ENCODE measurements at places on chromosomes 12 and 14. TPM values are rescaled to one million over a fixed set of nuclear protein-coding genes. Genes with fewer than 3 reads are reported as not detected.

Gene AGAP2
- polyA plus RNA-seq = 0.48 TPM

Gene ZNF385A
- polyA plus RNA-seq = 12.1 TPM

Gene PHETA1
- not detected for polyA plus RNA-seq

Gene LRP1-AS
- polyA plus RNA-seq = not detected

Gene KRT85
- polyA plus RNA-seq = not detected

Gene MYF6
- polyA plus RNA-seq = not detected

Gene HOXC13
- polyA plus RNA-seq = not detected

Gene RAD51AP1
- 6.7 TPM for polyA plus RNA-seq

Gene TSPAN19
- 5.3 TPM for polyA plus RNA-seq

Gene OR6C2
- not detected for polyA plus RNA-seq

Gene VRTN
- polyA plus RNA-seq = not detected

Gene KRT2
- not detected for polyA plus RNA-seq

Gene LYZ
- not detected for polyA plus RNA-seq

Gene GTF2H3
- 17.2 TPM for polyA plus RNA-seq

Gene PAPLN
- not detected for polyA plus RNA-seq

Gene BHLHE41
- polyA plus RNA-seq = 23.3 TPM

Gene SERPINA10
- polyA plus RNA-seq = 1.7 TPM

Gene OR4E2
- polyA plus RNA-seq = not detected

Gene WNT1
- not detected for polyA plus RNA-seq

Gene NEUROD4
- polyA plus RNA-seq = not detected

Gene RBP5
- 1.4 TPM for polyA plus RNA-seq

Gene HOXC11
- polyA plus RNA-seq = not detected

Gene GIT2
- 10.9 TPM for polyA plus RNA-seq

Gene RNASE1
- polyA plus RNA-seq = 37.8 TPM

Gene KLHL42
- 15.7 TPM for polyA plus RNA-seq
